ENCODE measurements at places on chromosomes 2 and 18.
A peak's percentile ranks its signal among the peaks of the same experiment; 100 is the strongest.

GRCh38 chr18:6161549-6161948 is 253.2 kb downstream of the L3MBTL4 start:
- no peak for ATAC-seq

GRCh38 chr2:12948961-12949353 is 232.2 kb downstream of the TRIB2 start:
- ATAC-seq: peak; percentile 60

DNA sequence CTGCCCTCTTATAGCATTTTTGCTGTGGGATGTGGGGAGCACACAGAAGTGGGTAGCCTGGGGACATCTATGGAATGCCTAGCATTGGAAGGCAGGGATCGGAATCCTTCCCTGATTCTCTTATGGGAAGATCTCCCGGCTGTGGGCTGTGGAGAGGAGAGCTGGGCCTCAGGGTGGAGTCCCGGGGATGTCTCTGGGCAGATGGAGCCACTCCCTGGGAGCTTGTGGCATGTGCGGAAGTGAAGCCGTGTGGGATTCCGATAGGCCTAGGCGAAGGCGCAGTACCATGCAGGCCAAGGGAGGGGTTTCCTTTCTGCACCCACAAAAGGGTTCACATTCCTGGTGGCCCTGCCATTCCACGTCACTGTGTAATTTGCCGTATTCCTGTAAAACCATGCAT is 87.9 kb downstream of the GLI2 start:
- ATAC-seq: no peak

GRCh38 chr2:154945984-154946383 is 247.5 kb downstream of the KCNJ3 start:
- no peak for ATAC-seq

- ATAC-seq: no peak
Measured at GRCh38 chr2:232534940-232535651, 4.4 kb upstream of the CHRNG start.

- no peak for ATAC-seq
Measured at GRCh38 chr2:190835303-190835930, 45.2 kb upstream of the GLS start.

- ATAC-seq: no peak
Measured at GRCh38 chr2:19176977-19177376, 181.4 kb downstream of the OSR1 start.

DNA sequence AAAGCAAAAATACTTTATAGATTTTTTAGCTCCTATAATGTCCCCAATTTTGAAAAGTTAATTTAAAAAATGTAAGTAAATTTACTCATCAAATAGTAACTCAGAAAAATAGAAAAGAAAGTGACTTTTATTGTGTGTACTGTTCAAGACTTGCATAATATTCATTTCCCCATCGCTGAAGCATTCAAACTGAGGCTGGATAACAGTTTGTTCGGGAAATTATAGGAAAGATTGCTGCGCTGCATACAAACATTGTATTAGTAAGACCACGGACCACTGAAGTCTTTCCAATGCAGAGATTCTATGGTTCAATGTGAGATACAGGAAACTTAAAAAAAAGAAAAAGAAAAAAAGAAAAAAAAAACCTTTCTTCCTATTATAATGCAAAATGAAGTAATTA is 10.4 kb downstream of the STK17B start:
- no peak for ATAC-seq

DNA sequence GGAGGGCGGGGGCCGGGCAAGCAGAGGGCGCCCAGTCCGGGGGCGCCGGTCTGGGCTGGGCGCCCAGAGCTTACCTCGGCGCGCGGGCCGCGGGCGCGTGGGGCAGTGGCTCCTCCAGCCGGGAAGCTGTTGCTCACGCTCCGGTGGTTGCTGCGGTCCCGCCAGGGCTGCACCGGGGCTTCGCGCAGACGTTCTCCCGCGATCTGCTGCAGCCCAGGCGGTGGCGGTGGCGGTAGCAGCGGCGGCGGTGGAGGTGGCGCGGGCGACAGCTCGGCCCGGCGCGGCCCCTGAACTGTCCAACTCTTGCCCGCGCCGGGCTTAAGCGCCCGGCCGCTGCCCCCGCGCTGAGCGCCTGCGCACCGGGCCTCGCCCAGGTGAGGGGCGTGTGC is 391 bp downstream of the ZNF385B start:
- no peak for ATAC-seq

- ATAC-seq: peak; percentile 96
Measured at GRCh38 chr18:67359873-67360838, 156.4 kb downstream of the DSEL start.

DNA sequence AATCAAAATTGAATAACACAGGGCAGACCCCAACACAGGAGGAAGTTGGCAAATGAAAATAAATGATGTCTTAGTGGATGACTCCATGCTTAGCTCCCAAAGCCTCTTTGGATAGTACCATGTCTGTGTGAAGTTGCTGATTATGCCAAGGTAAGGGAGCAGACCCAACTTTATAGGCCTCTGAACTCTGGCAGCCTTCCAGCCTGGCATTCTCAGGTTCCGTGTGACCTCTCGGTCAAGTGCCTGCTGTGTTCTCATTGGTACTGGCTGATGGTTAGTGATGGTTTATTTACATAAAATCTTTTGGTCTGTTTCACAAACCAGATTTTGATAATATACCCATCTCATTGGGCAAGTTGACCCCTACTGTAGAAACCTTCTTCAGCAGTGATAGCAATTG is 112.2 kb upstream of the TTC39C start:
- no peak for ATAC-seq

DNA sequence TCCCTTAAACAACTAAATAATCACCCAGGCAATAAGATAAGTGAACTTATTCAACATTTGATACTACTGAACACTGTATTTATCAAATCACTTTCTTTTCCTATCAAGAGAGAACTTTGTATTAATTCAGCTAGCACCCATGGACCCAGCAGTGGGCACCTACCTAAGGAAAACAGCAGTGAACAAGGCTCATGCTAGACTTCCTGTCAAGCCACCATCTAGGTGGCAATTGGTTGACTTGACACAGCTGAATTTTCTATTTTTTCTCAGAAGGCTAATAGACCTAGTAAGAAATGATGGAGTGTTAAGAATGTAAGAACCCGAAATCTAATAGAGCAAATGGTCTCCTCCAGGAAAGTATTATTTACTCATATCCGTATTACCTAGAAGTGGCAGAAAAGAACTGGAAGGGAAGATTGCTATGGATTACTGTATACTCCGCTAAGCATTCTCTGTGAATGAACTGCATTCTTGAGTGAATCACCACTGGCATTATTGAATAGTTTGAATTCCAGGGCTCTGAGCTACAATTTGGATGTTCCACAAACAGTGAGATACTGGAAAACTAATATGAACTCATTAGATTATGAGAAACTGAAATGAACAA is 988.2 kb upstream of the CDH2 start:
- no peak for ATAC-seq

DNA sequence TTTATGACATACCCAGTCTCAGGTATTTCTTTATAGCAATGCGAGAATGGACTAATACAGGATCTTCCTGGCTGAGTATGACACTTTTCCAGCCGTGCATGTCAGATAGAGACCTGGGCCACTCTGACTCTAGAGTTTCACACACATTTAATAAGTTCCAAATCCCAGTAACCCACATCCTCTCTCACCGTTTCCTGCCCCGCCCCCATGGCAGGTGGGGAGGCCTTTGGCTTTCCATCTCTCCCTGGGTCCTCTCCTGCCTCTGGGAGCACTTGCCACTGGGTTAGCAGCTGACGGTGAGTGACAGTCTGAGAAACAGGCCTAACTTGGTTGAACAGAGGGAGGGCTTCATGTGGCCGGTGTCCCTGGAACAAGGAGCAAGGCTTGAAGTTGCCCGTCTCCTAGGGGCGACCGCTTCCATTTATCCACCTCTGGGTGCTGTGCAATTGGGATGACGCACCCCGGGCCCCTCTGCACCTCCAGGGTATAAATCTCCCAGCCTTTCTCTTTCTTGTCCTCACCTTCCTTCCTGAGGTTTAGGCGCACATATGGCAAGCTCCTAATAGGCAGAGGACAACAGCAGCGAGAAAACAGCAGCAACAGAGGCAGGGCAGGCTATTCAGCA is 152.7 kb upstream of the HDAC4 start:
- no peak for ATAC-seq

GRCh38 chr2:113741091-113741490 is 15.4 kb downstream of the SLC35F5 start:
- no peak for ATAC-seq

DNA sequence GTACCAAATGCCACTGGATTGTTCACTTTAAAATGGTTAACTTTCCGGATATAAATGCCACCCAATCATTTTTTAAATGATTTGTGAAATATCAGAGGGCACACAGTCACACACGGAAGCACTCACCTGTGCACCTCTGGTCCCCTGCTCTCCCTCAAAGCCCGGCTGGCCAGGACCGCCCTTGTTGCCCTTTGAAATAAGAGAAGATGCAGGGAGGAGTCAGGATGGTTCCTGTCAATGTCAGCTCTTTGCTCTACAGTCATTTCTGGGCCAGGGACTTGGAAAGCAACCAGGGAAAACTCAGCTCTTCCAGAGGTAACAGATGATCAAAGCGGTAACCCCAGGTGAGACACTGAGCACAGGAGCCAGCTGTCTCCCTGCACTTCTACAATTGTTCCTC is 60.7 kb downstream of the COL6A3 start:
- no peak for ATAC-seq

DNA sequence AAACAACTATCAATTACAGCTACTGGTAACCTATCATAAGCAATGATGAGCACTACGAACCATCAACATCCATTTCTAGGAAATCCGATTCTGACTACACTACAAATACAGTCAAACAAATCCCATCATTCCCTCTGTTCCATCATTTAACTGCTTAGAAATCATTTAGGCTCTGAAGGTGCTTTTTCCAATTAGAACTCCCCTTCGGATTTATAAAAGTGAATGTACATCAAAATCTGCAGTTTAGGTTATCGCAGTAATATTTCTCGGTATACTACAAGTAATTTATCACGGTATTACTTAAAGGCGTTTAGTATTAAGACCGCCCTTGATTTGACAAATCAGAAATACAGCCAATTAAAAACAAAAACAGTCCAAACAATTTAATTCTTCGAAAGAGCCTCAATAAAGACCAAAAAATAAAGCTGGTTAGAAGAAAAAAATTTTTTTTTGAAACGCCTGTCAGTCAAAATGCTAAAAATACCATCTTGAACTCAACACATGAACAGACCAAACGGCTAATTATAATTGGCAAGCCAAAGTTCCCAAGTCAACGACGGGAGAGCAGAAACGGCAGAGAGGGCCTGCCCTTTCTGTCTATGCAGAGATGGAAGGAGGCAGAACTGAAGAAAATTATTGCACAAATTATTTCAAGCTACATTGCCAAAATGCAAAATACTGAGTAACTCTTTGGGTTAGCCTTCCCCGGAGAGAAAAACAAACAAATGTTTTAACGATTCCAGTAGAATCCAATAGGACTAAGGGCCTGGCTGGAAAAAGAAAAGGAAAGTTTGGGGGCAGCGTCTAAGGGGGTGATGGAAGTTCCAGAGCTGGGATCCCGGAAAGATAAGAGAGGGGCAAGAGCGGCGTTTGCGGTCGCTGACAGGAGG is 1.2 kb downstream of the VPS54 start:
- peak; percentile 25 for ATAC-seq

GRCh38 chr2:13578547-13578946 is 861.8 kb downstream of the TRIB2 start:
- ATAC-seq: no peak

- ATAC-seq: no peak
Measured at GRCh38 chr2:168515502-168515901, 59.4 kb downstream of the CERS6 start.

DNA sequence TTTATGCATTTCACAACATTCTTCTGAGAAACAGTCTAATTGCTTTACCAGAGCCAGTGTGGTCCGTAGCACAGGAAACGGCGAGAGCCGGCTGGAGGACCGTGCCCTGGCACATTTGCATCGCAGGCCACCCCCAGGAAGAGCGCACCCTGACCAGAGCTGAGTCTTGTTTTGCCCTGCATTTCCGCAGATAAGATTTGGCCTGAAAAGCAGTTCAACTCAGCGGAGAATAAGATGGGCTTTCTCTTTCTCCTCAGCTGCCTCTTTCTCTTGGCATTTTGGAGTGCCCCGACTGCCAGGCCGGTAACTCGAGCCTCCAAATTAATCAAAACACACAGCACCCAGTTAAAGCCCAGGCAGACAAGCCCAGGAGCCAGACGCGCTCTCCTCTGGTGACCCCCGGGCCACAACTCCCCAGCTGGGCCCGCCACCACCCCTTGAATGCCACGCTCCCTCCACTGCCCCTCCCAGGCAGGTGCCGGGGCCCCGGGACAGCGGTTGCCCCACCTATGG is 464 bp downstream of the COL4A4 start:
- no peak for ATAC-seq
